ENCODE measurements at places on chromosomes 2 and 18. TPM values are rescaled to one million over a fixed set of nuclear protein-coding genes. Genes with fewer than 3 reads are reported as not detected.

The SERPINB11 gene
- not detected for total RNA-seq

The TRAF3IP1 gene
- total RNA-seq: 20.5 TPM

The HIBCH gene
- total RNA-seq: 27.4 TPM

The SLC11A1 gene
- 2.1 TPM for total RNA-seq

The FANCL gene
- 4.2 TPM for total RNA-seq

The ANKRD62 gene
- total RNA-seq: not detected

The GPR35 gene
- 0.82 TPM for total RNA-seq

The UGT1A1 gene
- total RNA-seq: not detected

DNA sequence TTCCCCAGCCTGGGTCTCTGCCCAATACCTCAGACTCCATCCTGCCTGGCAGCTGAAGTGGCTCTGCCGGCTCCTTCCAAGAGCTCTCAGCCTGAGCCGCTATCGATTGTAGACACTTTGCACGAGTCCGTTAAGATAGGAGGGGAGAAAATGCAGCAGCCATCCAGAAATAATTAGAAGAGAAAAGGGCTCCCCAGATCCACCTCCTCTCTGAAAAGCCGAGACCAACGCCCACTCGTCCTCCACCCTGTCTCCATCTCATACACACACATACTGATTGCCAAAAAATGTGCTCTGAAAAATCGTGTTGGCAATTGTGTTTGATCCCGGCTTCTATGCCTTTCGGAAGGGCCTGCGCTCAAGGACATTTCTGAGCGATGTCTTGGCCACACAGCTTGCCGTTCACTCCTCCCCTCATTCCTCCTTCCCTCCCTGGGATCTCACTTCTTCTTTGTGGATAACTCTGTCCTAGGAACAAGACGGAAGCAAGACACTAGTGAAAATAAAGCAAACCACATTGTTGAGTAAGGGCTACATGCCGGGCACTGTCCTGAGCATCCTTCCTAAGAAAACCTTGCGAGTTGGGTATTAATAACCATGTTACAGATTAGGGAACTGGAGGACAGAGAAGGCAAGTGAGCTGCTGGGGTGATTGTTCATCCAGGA is 372.8 kb upstream of the MYT1L start:
- H3K27me3 ChIP-seq: no peaks in the 10 kb centered on the region
- H3K4me1 ChIP-seq: no peaks in the 10 kb centered on the region
- H3K36me3 ChIP-seq: no peaks in the 10 kb centered on the region
- H3K27ac ChIP-seq: no peak overlapping the region

DNA sequence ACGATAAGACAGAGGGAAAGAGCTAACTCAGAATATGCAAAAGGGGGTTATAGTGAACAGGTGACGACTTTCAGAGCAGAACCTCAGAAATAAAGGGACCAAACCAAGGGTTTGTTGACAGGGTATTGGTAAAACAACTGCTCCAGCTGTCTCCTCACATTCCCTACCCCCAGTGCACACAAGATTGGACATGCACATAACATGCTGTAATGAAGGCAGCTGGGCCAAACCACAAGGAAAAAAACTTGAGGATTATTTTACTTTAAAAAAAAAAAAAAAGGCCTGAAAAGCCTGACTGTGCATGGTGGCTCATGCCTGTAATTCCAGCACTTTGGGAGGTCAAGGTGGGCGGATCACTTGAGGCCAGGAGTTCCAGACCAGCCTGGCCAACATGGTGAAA is 3.5 kb downstream of the RBM43 start:
- no peak overlapping the region for H3K4me3 ChIP-seq
- DNase-seq: no peak
- H3K27me3 ChIP-seq: no peaks in the 10 kb centered on the region
- no peak overlapping the region for H3K27ac ChIP-seq
- peaks cover 4% of the 10 kb centered on the region for H3K36me3 ChIP-seq

DNA sequence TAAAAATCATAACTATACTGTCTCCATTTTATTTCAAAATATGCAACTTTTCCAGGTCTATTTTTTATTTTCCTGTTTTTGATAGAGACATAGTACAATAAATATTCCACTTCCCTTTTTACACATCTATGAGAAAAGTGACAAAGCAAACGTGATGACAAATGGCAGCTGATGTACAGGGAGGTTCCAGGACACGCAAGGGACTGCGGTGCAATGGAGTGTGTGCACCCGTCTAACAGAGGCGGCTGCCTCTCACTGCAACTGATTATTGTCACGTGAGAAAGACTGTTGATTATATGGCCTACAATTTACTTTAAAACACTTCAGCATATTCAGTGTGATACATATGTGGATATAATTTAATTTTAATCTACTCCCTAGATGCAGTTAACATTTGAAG is 142.6 kb downstream of the LRRC30 start:
- H3K4me1 ChIP-seq: no peaks in the 10 kb centered on the region
- DNase-seq: no peak
- H3K27me3 ChIP-seq: no peaks in the 10 kb centered on the region
- no peak overlapping the region for H3K4me3 ChIP-seq
- no peak overlapping the region for H3K27ac ChIP-seq

GRCh38 chr2:218964041-218964771 is 4.7 kb downstream of the CDK5R2 start:
- no peak overlapping the region for H3K27ac ChIP-seq
- peaks cover 6% of the 10 kb centered on the region for H3K4me1 ChIP-seq
- DNase-seq: no peak
- peaks cover 85% of the 10 kb centered on the region for H3K27me3 ChIP-seq
- H3K36me3 ChIP-seq: no peaks in the 10 kb centered on the region

DNA sequence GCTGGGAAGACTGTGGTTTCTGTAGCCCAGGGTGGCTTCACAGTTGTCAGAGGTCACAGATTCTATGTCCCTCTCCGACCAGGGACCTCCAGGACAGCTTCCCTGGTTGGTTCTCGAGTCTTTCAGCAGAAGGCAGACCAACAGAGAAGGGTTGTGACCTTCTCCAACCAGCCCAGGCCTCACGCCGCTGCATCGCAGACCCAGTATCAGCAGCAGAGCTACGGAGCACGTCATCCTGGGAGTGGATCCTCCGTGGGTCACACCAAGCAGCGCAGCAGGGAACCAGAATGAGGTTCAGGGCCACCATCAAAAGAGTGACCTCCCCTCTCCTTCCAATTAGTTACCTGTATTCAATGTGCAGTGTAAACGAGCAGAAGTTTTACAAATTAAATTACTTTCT is 49.3 kb downstream of the ST3GAL5 start:
- no peak for DNase-seq
- peaks cover 45% of the 10 kb centered on the region for H3K36me3 ChIP-seq
- no peaks in the 10 kb centered on the region for H3K27me3 ChIP-seq
- no peak overlapping the region for H3K27ac ChIP-seq

DNA sequence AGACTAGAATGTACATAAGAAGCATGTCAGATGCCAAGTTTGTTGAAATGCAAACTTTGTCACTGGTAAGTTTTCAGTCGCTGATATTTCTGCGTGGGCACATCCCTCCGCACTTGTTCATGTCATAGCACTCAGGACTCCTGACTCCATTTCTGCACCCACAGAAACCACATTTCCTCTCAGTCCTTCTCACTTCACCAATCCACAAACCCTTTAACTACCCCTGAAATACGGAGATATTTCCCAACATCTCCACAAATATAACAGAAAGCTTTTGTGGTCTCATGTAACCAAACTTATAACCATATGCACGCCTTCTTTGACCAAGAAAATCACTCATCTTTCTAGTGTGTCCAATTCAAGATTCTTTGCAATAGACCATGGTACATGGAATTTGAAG is 276.9 kb upstream of the ERBB4 start:
- H3K36me3 ChIP-seq: no peaks in the 10 kb centered on the region
- peaks cover 6% of the 10 kb centered on the region for H3K4me1 ChIP-seq
- no peak overlapping the region for H3K4me3 ChIP-seq
- no peaks in the 10 kb centered on the region for H3K27me3 ChIP-seq
- no peak for DNase-seq

- H3K27me3 ChIP-seq: no peaks in the 10 kb centered on the region
- H3K27ac ChIP-seq: no peak overlapping the region
- DNase-seq: no peak
These were observed 57.5 kb downstream of the OSR1 start for GRCh38 chr2:19300961-19301360.

- H3K4me3 ChIP-seq: no peak overlapping the region
- peaks cover 56% of the 10 kb centered on the region for H3K4me1 ChIP-seq
- DNase-seq: no peak
- no peak overlapping the region for H3K27ac ChIP-seq
- H3K36me3 ChIP-seq: peaks cover 57% of the 10 kb centered on the region
These were observed 108.6 kb downstream of the CRIM1 start for GRCh38 chr2:36464006-36464721.
